ENCODE measurements at places on chromosomes 12 and 14.

DNA sequence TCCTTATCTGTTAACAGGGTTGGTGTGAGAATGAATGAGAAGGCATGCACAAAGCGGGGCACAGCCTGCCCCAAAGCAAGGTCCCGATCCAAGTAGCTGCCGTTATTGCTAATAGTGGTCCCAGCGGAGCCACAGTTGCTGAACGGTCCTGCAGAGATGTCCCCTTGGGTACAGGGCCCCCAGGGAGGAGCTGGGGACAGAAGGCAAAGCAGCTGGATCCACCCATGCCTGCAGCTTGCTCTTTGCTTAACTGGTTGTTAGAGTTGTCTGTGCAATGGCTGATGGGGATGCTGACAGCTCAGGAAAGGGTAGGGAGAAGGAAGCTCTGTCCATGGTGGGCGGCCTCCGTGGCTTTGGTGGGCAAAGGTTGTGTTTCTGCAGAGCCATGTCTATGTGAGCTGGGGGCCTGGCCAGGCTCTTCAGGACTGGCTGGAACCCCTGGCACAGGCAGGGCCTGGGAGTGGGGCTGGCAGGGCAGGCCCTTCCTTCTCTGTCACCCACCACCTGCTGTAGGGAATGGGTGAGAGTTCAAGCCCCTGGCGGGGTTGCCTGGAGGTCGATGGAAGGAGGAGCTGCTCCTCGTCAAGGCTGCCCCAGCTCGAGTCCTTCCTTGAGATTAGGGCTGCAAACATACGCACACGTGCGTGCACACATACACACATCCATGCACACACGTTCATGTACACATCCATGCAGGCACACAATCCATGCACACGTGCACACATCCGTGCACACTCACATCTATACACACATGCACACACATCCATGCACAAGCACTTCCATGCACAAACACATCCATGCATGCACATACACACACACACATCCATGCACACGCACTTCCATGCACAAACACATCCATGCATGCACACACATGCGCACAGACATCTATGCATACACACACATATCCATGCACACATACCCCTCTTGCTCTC is 35.4 kb downstream of the NOC4L start:
- no peak for DNase-seq

DNA sequence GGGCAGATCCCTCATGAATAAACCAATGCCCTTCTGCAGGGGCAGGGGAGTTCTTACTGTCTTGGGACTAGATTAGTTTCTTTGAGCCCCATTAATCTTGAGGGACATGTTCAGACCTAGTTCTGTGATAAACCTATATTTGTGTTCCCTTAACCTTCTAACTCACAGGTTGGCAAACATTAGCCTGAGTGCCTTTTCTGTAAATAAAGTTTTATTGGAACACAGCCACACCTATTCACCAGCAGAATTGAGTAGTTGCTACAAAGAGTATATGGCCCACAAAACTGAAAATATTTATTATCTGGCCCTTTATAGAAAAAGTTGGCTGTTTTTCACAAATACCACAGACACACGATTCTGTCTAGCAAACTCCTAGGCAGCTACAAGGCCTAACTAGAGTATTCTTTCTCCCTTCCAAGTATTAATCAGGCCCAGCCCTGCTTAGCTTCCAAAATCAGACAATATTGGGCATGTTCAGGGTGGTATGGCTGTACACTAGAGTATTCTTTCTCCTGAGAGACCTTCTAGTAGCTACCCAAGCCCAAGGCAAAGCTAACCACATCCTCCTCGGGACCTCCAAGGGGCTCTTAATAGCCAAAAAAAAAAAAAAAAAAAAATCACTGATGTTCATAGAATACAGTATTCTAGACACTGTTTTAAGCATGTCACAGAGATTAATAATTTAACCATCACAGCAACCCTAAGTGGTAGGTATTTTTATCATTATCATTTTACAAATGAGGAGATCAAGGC is 199.3 kb upstream of the PWP1 start:
- no peak for DNase-seq

DNA sequence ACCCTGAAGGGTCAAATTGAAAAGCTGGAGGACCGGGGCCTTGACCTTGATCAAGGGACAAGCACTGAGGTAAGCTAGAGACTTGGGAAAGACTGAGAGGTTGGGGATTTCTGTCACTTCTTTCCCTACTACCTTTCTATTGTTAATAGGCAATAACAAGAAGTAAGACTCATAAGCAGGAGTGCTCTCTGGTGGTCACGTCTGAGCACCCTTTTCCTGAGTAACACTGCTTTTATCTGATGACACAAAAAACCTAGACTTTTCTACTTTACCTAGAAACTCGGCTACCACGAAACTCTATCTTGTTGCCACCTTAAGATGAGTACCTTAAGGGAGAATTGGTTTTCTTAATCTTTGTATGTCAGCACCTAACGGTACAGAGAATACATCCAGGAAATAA is 35.5 kb upstream of the PPFIBP1 start:
- no peak for DNase-seq

DNA sequence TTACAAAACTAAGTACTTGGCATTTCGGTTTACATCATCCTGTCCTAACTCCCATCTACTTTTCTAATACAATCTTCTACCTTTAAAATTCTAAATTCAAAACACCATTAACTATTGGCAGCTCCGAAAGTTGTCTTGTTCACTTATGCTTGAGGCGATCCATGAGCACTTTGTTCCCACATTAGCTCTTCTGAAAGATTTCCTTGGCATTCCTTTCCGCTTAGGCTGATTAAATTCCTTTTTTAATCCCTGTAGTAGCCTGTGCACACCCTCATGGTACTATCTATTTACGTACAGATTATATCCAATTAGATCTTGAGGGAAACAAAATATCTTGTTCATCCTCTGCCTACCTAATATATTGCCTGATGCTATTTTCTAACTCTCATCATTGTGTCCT is 480.7 kb downstream of the PRKD1 start:
- no peak for DNase-seq

DNA sequence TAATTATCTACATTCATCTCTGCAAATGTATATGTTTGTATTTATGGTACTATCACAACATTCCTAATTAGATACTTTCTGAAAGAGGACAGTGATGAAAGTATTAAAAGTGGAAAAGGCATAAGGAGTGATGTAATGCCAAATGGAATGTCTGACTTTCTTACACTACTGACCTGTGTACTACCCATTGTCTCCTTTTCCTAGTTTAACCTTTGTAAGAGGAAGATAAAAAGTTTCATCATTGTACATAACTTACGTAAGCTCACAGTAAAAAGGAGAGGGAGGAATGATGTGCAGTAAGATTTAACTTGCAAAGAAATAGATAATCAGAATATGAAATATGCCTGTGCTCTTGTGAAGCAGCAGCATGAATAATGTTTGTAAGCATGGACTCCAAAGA is 55.9 kb downstream of the SOX5 start:
- no peak for DNase-seq

- DNase-seq, result no peak
These were observed 212.4 kb downstream of the EGLN3 start for GRCh38 chr14:33738491-33738890.

DNA sequence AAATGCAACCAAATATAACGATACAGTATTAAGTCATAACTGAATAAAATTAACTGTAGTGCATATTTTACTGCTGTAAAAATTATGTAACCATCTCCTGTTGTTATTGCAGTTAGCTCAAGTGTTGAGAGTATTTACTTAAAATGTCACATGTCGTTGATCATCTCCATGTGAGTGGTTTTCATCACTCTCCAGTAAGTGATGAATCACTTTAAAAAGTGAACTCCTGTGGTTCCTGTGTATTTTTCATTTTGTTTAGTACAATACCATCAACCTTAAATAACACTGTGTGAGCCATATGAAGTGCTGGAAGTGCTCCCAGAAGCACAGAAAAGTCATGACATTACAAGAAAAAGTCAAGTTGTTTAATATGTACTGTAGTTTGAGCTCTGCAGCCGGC is 104.7 kb upstream of the SLCO1B1 start:
- no peak for DNase-seq

DNA sequence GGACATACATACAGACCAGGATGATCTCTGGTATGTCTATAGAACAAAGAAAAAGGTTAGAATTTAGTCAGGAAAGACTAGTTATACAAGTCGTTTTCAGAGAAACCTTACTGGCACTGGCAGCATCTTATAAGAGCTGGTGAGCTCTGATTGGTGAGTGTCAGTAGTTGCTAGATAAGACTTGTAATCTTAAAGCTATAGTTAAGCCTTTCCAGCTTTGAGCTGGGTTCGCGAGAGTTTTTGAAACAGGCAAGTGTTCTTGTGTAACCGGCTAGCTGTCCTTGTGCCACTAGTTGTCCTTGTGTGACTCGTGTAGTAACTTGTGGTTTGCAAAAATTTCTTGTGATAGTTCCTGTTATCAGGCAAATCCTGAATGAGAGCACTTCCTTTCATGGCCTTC is 740.9 kb downstream of the GALC start:
- DNase-seq, result no peak

DNA sequence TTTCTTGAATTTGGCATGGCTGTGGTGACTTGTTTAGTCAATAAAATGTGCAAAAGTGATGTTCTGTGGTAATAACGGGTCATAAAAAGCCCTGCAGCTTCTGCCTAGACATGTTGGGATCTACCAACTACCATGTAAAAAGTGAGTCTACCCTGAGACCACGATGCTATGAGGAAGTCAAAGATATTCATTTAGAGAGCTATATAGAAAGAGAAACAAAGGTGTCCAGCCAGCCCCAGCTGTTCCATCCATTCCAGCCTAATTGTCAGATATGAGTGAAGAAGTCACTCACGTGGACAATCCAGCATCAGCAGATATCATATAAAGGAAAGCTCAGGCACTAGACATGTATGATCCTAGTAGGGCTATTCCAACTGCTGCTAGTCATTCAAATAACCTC is 117.2 kb upstream of the SSTR1 start:
- no peak for DNase-seq

DNA sequence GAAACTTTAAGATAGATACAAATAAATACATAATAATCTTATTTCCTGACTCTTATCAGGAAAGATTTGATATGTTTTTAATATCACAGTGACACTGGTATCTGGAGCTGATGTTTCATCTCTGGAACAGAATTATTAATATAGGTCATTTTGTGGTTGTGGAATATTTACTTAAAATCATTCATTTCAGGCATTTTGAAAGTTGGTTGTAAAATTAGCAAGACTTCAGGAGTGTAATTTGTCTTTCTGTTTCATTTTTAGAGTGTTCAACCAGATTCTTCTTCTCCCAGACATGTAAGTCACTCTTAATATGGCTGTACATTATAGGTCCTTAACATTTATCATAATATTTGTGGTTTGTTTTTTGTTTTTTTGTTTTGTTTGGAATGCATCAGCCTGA is 115.7 kb downstream of the PCNX1 start:
- no peak for DNase-seq

DNA sequence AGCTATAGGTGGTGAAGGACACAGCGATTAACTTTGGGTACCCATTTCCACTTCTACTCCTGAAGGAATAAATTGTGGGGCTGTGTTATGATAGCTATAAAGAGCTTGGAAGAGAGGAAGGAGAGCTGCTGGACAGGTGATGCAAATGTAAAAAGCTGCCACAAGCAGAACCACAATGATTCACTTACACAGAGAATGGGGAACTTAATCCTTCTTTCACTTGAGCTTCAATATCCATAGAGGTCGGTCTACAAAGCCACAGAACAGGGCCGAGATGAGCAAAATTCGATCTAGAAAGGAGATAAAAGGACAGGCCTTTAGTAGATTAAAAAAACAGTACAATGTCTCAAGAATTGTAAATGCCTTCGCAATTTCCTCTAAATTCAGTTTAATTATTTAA is 831.1 kb downstream of the LRFN5 start:
- no peak for DNase-seq

GRCh38 chr12:26868447-26869103 is 35.6 kb upstream of the ITPR2 start:
- no peak for DNase-seq

GRCh38 chr12:80299219-80299618 is 144.8 kb upstream of the PTPRQ start:
- DNase-seq, result no peak

DNA sequence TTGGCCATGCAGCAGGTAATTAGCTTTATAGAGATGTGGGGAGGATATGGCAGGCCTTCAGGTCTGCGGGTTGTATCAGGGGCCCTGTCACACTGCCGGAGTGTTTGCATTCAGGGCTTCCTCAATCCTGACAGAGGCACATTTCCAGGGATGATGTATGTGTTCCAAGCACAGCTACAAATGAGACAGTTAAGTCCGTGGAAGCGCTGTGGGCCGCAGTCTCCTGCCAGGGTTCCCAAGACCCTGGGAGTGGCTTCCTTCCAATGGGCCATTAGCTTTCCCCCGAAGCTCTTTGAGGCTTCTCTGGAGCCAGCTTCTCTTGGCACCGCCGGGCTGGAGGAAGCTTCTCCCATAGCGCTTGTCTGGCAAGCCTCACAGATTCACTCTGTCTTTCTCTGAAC is 1524.7 kb upstream of the TMEM132C start:
- DNase-seq, result no peak

DNA sequence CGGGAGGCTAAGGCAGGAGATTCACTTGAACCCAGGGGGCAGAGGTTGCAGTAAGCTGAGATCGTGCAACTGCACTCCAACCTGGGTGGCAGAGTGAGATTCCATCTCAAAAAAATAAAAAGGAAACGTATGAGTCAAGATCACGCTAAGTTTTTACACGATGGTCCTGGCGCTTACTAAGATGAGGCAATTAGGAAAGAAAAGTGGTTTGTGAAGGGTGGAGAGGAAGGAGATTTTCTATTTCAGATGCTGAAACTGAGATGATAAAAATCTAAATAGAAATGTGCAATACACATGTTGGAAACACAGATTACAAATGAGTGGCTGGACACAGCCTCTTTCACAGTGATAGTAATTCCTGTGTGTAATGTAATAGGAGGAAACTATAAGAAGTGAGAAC is 63.2 kb downstream of the KDM5A start:
- no peak for DNase-seq
